ENCODE measurements at places on chromosomes 5 and 9. TPM values are rescaled to one million over a fixed set of nuclear protein-coding genes. Genes with fewer than 3 reads are reported as not detected.

DNA sequence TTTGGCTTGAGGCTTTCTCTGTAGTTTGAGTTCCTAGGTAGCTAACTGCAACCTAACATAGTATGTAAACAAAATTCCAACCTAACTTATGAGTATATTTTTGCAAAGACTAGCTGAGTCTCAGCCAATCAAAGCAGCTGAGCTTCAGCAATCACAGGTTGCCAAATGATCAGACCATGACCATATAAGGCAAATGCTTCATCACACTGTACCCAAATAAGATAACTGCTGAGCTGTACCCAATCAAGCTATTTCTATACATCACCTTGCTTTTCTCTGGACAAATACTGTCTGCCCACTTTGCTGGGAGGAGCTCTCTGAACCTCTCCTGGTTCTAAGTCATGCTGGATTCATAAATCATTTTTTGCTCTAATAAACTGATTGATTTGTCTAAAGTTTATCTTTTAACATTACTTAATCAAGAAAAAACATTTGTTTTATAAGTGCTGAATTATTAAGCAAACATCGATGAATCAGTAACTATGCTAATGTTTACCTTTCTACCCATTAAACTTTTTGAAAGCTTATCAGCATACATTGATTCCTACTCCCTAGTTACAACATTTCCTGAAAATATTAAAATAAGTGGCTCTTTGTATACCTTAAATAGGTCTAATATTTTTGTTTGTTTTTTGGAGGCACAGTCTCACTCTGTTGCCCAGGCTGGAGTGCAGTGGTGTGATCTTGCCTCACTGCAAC, 129.7 kb upstream of the PCA3 start:
- no peaks in the 10 kb centered on the region for H3K27me3 ChIP-seq
- peaks cover 32% of the 10 kb centered on the region for H3K36me3 ChIP-seq
- no peak overlapping the region for H3K27ac ChIP-seq
- no peaks in the 10 kb centered on the region for H3K4me1 ChIP-seq
- H3K4me3 ChIP-seq, result no peak overlapping the region
- no peak for DNase-seq

GRCh38 chr5:66896171-66896570, 300.0 kb downstream of the MAST4 start:
- H3K36me3 ChIP-seq, result no peaks in the 10 kb centered on the region
- H3K27ac ChIP-seq, result peak overlapping the region; percentile 44
- H3K4me3 ChIP-seq, result no peak overlapping the region
- H3K4me1 ChIP-seq, result peaks cover 3% of the 10 kb centered on the region

Gene ASS1
- total RNA-seq, result 1,949 TPM

- H3K4me3 ChIP-seq, result no peak overlapping the region
- no peak for DNase-seq
- H3K4me1 ChIP-seq, result peaks cover 20% of the 10 kb centered on the region
- H3K27ac ChIP-seq, result no peak overlapping the region
These were observed 210.5 kb downstream of the GADD45G start for GRCh38 chr9:89815061-89815902.

Gene MCIDAS
- total RNA-seq, result 0.83 TPM

Gene PDE6A
- 0.47 TPM for total RNA-seq

Gene UBLCP1
- 26.4 TPM for total RNA-seq

DNA sequence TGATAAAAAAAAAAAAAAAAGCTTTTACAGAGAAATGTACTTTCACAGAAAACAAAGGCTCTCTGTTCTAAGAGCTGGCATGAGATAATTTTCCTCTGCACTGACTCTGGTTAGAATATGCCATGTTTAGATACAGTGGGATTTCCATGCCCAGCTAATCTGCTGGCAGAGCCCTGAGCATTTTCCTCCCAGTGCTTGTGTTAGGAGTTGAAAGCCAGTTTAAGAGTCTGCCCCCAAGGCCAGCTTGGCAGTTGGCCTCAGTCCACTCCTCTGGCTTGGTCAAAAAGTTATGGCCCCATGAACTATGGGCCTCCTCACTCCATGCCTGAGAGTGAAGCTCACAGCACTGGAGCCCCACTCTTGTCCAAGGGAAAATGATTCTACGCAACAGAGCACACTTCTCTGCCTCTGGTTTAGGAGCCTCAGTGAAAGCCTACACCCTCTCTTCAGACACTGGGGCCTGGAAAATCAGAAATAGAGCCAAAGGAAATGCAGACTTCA, 21.9 kb downstream of the MOCS2 start:
- H3K4me1 ChIP-seq, result 0 out of 2 replicates have a peak, but pooled peaks cover 4% of the 10 kb centered on the region
- no peaks in the 10 kb centered on the region for H3K36me3 ChIP-seq
- H3K4me3 ChIP-seq, result no peak overlapping the region
- DNase-seq, result no peak
- H3K27me3 ChIP-seq, result no peaks in the 10 kb centered on the region

DNA sequence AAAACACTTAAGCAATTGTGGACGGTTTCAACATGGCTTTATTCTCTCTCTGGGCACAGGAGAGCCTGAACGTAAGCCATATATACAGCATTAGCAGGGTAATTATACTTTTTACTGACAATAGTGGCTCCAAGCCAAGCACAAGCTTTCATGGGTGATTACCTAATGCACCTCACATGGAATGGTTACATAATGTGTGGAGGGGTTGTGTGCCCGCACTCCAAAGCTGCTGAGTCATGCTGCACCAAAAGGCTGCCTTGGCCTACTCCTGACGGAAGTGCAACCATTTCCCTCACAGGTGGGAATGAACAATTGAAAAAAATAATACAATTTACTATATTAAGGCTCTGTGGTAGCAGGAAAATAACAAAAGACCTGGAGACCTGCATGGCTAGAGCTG, 86.5 kb upstream of the ATP10B start:
- peak; percentile 5 for DNase-seq
- H3K4me3 ChIP-seq, result no peak overlapping the region
- H3K4me1 ChIP-seq, result no peaks in the 10 kb centered on the region
- no peaks in the 10 kb centered on the region for H3K36me3 ChIP-seq

DNA sequence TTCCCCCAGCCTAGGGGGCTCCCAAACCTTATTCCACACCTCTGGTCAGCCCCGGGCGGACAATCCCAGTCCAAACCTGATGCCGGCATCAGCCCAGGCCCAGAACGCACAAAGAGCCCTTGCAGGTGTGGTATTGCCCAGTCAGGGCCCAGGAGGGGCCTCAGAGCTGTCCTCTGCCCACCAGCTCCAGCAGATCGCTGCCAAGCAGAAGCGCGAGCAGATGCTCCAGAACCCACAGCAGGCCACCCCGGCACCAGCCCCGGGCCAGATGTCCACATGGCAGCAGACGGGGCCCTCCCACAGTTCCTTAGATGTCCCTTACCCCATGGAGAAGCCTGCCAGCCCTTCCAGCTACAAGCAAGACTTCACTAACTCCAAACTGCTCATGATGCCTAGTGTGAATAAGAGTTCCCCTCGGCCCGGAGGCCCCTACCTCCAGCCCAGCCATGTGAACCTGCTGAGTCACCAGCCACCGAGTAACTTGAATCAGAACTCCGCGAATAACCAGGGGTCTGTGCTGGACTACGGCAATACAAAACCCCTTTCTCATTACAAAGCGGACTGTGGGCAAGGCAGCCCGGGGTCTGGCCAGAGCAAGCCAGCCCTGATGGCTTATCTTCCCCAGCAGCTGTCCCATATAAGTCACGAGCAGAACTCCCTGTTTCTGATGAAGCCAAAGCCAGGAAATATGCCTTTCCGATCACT, 27.6 kb upstream of the LTC4S start:
- peaks cover 21% of the 10 kb centered on the region for H3K4me1 ChIP-seq
- peaks cover 49% of the 10 kb centered on the region for H3K36me3 ChIP-seq
- no peak overlapping the region for H3K27ac ChIP-seq
- H3K27me3 ChIP-seq, result no peaks in the 10 kb centered on the region

DNA sequence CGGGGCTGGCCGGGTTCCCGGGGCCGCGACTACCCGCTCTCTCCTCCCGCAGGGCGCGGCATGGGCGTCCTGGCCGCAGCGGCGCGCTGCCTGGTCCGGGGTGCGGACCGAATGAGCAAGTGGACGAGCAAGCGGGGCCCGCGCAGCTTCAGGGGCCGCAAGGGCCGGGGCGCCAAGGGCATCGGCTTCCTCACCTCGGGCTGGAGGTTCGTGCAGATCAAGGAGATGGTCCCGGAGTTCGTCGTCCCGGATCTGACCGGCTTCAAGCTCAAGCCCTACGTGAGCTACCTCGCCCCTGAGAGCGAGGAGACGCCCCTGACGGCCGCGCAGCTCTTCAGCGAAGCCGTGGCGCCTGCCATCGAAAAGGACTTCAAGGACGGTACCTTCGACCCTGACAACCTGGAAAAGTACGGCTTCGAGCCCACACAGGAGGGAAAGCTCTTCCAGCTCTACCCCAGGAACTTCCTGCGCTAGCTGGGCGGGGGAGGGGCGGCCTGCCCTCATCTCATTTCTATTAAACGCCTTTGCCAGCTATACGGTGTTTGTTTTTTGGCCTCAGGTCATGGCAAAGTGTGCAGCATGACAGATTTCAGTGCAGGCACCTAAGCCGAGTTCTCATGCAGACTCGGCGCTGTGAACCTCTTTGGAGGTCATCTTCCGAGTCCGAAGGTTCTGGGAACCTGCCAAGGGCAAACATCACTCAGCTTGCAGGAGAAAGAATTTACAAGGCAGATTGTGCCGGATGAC, 516 bp downstream of the MRPL41 start:
- peaks cover 6% of the 10 kb centered on the region for H3K4me1 ChIP-seq
- H3K27ac ChIP-seq, result no peak overlapping the region
- H3K27me3 ChIP-seq, result no peaks in the 10 kb centered on the region
- DNase-seq, result no peak
- peaks cover 18% of the 10 kb centered on the region for H3K36me3 ChIP-seq

- no peaks in the 10 kb centered on the region for H3K36me3 ChIP-seq
- no peak for DNase-seq
- H3K4me3 ChIP-seq, result no peak overlapping the region
- no peak overlapping the region for H3K27ac ChIP-seq
- H3K4me1 ChIP-seq, result no peaks in the 10 kb centered on the region
These were observed 16.9 kb upstream of the SLC36A3 start for GRCh38 chr5:151320481-151320880.

DNA sequence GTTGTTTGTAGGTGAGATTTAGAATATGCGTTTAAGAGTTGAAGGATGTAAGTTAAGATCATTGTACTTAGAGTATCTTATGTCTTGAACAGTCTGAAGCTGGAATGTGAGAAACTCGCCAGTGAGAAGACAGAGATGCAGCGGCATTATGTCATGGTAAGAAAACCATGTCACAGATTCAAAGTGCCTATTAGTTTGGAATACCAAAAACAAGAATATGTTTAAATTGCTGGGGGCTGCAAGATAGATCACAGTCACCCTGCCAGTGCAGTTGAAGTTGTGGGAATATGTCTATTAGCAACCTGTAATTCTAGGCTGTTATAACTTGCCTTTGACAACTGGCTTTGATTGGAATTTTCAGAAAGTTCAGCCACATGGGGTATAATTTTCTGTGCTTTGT, 3.0 kb downstream of the TLE4 start:
- peaks cover 38% of the 10 kb centered on the region for H3K36me3 ChIP-seq
- H3K27me3 ChIP-seq, result no peaks in the 10 kb centered on the region
- H3K4me1 ChIP-seq, result peaks cover 4% of the 10 kb centered on the region
- peak overlapping the region; percentile 95 for H3K4me3 ChIP-seq
- peak overlapping the region; percentile 82 for H3K27ac ChIP-seq

DNA sequence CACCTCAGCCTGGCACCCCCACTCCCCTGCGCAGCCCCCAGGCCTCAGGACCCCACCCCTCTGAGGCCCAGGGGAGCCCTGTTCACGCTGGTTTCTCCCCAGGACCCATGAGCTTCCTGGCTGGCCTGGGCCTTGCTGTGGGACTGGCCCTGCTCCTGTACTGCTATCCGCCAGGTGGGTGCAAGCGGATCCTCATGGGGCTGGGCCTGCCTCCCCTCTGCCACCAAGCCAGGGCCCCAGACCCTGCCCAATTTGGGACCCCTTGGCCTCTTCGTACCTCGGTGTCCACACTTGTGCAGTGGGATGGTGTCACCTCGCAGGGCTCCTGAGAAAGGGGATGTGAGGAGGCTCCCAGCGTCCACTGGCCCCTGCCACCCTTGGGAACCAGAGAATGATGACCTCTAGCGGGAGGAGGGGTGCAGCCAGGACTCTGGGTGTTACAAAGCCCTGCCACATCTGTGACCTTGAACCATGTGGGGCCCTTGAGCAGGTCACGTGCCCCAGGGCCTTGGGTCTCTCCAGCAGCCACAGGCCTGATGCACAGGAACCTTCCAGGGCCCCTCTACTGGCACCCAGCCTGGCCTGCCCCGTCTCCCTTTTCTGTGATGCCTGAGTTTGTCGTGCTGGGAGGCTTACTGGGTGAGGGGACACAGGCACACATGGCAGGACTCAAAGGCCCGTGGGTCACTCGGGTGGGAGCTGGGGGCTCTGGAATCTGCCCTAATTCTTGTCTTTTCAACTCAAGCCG, 16.3 kb downstream of the CARD19 start:
- no peak overlapping the region for H3K27ac ChIP-seq
- no peaks in the 10 kb centered on the region for H3K27me3 ChIP-seq
- no peak for DNase-seq
- no peak overlapping the region for H3K4me3 ChIP-seq

DNA sequence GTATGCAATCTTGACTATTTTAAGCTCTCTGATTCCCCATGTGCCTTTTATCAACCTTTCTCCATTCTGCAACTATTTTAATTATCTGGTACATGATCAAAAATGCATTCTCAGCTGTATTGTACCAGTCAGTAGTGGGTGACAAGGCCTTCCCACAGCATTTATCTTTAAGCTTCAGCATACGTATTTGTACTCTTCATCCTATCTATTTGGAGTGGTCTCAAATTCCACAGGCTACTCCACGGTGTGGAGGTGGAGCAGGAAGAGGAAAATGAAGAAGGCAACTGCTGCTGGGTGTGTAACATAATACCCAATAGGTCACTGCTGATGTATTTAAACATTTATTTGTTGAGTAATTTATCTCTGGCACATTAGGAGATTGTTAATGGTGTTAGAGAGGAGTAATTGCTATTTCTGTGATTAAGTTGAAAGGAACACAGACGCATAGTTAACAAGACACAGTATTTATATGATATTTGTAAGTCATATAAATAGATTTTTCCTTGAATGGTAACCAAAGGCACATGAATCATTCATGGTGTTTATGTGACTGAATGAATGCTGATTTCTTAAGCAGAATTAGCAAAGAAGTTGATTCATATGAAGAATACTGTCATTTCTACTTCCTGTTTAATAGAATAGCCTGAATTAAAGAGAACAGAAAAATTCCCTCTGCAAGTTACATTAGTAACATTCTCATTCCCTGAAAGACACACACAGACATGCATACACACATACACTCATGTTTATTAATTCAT, 153.8 kb upstream of the NR3C1 start:
- peak; percentile 24 for DNase-seq
- H3K4me1 ChIP-seq, result peaks cover 10% of the 10 kb centered on the region
- H3K27ac ChIP-seq, result no peak overlapping the region
- H3K27me3 ChIP-seq, result no peaks in the 10 kb centered on the region
- H3K4me3 ChIP-seq, result no peak overlapping the region

GRCh38 chr5:135242021-135242865, 156.8 kb downstream of the MACROH2A1 start:
- no peaks in the 10 kb centered on the region for H3K27me3 ChIP-seq
- no peak overlapping the region for H3K4me3 ChIP-seq
- H3K36me3 ChIP-seq, result no peaks in the 10 kb centered on the region
- peaks cover 52% of the 10 kb centered on the region for H3K4me1 ChIP-seq
- peak; percentile 90 for DNase-seq
